ENCODE measurements at places on chromosomes 5 and 9.

DNA sequence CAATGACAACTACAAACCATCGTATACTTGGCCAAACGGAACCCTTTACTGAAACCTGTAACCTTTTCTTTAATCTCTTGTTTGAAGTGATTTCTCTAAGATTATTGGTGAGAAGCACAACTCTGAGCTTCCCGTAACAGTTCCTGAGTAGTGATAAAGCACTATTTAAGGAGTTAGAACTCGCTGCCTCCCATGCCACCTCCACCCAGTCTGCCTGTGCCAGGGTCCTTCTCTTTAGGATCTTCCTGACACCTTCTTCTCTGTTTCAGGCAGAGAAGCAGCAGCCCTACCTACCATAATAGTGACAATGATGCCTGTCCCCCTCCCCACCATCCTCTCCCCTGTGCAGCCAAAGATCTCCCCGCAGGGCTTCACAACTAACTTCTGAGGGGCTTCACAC lies 330.6 kb downstream of the ZSWIM6 start:
- no peak for DNase-seq

- no peak for DNase-seq
Measured at GRCh38 chr9:109252291-109252690, 68.6 kb downstream of the EPB41L4B start.

- DNase-seq: no peak
Measured at GRCh38 chr9:100167915-100168654, 69.0 kb downstream of the INVS start.

GRCh38 chr9:124743686-124744348 lies 27.3 kb downstream of the NR6A1 start:
- no peak for DNase-seq

GRCh38 chr5:132477784-132478365 lies 12.7 kb downstream of the IRF1 start:
- DNase-seq: no peak

DNA sequence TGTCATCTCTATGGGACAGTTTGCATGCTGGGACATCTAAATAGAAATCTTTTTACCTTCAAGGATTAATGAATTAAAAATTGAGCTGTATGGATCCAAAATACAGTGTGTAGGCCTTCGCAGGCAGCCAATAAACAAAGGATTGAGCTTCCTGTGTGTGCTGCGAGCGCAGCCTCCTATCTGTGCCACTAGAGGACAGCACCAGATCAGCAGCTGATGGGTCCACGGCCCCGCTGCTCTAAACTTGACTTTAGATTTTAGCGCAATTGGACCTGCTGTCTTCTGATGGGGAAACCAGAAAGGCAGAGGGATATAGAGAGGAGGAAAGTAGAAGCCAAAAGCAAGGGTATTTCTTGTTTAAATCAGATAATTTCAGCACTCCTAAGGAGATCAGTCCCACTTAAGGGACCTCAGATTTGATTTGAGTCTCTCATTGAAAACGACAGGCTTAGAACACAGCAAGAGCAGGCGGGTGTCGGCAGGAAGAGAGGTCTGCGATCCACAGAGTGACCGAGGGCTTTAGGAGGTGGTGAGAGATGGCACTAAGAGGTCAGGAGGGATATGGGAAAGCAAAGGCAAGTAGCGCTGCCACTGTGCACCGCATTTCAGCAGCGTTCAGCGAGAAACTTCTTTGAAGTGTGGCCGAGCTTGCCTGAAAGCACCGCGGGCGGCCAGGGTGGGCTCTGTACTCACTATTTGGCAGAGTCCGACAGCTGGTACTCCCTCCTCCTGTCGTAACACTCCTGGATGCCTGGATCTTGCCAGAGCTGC lies 214.3 kb downstream of the GNA14 start:
- peak; percentile 71 for DNase-seq

- DNase-seq: no peak
Measured at GRCh38 chr9:21764846-21765245, 37.6 kb upstream of the MTAP start.

DNA sequence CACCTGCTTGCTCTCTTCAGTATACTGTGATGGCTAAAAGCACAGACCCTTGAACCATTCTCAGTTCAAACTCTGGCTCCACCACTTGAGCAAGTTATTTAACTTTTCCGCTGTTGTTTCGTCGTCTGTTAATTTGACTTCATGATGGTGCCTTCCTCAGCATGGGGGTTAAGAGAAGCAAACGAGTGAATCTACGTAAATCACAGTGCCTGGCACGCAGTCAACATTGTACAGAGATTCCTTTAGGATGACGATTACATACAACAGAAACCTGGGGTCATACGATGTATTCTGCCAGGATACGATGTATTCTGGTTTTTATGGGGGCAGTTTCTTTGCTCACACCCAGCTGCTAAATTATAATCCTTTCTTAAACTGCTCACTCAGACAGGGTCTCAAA lies 515.6 kb downstream of the CCDC171 start:
- DNase-seq: no peak

GRCh38 chr9:115691693-115692092 lies 461.9 kb upstream of the PAPPA start:
- DNase-seq: no peak

DNA sequence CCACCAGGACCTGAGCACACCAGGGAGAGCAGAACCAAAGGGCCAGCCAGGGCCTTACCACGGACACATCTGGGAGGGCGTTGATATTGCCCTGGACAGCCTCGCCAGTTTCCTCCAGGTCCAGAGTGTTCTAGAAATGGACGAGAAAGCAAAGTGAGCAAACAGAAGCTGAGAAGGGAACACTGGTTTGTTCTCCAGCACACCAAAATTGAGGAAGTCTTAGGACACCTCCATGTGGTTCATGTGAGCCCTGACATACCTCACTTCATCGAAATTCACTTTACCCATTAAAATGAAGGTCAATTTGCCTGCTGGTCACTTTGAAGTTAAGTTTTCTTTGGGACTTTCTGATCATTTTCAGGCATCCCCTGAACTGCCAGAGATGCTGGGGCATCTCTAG lies 20.1 kb upstream of the AKNA start:
- no peak for DNase-seq

GRCh38 chr9:121943463-121943862 lies 149.6 kb downstream of the TTLL11 start:
- no peak for DNase-seq

DNA sequence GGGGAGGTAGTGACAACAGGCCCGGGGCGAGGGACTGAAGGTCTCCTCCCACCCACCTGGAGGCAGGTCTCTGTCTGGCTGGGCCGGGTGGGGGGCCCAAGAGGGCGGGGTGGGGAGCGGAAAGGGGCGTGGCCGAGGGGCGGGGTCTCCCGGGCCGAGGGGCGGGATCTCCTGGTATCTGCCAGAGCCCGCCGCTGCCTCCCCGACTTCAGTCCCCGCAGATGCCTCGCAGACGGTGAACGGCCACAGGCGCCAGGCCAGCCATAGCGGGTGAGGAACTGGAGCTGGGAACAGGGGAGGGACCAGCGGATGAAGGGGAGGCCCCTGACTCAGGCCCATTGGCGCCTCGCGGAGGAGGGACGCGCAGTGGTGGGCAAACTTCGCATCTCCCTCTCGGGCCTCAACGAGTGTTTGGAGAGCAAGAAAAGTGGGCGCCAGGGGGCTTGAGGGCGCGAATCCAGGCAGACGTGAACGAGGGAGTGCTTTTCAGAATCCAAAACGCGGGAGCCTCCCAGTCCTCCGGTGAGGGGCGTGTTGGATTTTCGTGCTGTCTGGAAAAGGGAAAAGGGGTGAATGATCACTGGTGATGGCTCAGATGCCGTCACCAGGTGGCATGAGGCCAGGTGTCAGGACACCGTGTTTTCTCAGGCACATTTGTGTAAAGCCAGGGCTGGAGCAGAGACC lies at the start of gene ADGRD2:
ADGRD2 (plus strand) TSS at position 211 of the 684 bp plus-strand sequence. CDS start 1,216 bp downstream, outside the sequence.
- DNase-seq: no peak

GRCh38 chr9:116958881-116959280 lies 271.8 kb downstream of the TRIM32 start:
- peak; percentile 2 for DNase-seq

DNA sequence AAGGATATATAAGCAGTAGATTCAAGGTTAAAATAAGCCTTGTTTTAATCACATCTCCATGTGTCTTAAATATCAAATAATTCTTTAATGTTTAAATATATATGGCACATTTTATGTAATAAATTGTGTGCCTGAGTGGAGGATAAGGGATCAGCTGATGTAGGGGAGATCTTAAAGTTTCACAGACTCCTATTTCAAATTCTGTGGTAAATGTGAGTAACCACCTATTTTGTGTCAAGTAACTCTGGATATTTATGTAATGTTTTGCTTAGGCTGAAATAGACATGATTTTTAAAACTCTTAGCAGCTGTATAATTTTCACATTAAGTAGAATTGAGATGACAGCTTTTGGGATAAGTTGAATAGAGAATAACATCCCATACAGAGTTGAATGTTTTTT lies 41.3 kb upstream of the ITGA2 start:
- no peak for DNase-seq

DNA sequence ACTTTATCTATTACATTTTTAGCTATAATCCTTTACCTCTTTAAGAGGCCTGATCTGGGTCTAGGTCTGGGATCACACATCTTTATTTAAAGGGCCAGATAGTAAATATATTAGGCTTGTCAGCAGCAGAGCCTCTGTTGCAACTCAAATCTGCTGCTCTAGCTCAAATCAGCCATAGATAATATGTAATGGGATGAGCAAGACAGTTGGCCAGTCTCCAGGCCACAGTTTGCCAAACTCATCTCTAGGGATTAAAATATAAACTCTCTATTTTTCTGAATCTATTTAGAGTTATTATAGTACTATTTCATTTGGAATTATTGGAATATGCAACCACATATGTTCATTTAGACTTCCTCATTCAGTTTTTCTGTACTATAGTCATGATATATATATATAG lies 115.9 kb upstream of the MINAR2 start:
- DNase-seq: no peak

DNA sequence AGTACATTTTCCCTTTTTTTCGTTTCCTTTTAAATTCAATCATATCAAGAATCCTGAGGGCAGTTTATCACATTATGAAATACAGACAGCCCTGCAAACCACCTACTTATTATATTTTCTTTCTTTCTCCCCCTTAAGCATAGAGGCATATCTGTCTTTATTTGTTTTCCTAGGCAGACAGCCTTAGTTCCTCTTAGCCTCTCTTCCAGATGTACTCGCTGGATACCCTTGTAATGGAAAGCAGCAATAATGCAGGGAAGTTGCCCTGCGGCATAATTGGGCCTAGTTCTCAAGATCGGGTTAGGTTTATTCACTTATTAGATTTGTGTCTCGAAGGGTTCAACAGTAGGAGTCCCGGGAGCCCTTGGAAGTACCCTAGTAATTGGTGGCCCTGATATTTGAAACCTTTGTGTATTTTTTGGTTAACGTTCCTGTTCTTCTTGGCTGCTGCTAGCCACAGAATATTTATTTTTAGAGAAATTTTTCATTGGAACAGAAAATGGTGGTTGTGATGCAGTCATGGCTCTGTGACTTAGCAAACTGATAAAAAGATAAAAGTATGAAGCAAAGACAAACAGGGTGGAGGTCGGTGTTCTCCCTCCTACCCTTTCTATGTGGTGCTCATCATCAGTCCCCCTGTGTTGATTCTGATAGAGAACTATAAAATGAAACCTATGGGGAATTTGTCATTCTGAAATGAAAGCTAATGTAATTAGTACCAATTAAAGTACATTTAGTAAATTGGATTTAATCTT lies 6.4 kb downstream of the TLE4 start:
- DNase-seq: no peak

DNA sequence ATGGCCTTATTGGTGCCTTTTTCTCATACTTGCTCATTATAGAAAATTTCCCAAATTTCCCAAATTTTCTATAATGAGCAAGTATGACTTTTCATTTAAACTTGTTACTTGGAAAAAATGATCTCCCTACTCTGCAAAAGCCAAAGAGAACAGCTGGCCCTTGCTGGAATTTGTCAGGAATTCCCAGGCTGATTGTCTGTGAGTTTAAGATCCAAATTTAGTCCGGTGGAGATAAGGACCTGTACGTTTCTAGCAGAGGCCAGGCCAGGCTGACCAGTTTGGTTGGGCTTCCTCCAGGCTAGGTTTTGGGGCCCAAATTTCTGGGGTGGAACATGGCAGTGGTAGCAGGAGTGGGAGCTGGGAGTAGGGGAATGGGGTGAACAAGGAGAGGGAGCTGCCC lies 51.9 kb downstream of the NEURL1B start:
- no peak for DNase-seq

- DNase-seq: no peak
Measured at GRCh38 chr5:120803282-120803681, 339.2 kb downstream of the PRR16 start.

- peak; percentile 41 for DNase-seq
Measured at GRCh38 chr9:33320568-33321261, 30.4 kb downstream of the NFX1 start.

DNA sequence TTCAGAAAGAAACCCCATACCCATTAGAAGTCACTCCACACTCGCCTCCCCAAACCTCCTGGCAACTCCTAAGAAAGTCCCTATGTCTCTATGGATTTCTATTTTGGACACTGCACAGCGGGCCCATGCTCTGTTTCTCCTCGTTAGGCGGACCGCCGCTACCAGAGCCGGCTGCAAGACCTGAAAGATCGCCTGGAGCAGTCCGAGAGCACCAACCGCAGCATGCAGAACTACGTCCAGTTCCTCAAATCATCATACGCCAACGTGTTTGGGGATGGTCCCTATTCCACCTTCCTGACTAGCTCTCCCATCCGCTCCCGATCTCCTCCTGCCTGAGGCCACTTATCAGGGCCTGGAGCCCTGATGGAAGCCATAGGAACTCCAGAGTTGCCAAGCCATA lies 4.6 kb upstream of the GLE1 start:
- no peak for DNase-seq

DNA sequence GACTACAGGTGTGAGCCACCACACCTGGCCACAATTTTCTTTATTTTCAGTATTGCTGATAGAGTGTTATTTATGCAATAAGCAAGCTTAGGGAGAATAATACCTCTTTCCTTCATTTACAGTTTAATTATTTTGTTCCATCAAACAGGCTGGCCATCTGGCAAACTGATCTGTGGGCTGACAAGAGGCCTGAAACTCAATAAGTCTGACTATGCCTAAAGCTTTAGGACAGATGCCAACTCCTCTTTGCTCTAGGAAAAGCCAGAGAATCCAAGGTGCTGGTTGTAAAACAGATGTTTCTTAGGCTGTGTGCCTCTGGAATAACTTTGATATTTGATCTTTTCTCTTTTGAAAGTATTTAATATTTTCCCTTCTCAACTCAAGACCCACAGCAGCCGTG lies 98.4 kb downstream of the TARS1 start:
- no peak for DNase-seq

GRCh38 chr5:154159343-154159742 lies 31.2 kb upstream of the GALNT10 start:
- no peak for DNase-seq

DNA sequence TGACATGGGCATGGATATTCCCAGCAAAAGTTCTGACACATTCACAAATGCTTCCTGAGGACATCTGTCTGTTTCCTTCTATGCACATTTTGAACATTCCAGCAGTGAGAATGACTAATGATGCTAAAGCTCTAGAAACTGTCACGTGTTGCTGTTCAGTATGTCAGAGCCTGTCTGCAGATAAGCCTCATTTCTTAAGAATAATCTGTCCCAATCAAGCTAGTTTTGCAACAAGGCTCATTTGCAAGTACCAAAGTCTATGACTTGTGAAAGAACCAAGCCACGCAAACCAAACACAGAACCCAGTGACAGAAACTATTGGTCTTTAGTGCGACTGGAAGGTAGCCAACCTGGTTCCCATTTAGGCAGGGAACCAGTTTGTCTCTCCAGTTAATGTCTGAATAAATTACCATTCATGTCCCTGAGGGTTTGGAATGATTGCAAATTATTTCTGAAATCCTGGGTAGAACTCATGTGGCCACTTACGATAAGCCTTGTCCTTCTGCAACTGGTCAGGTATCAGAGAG lies 178.5 kb downstream of the C9orf152 start:
- DNase-seq: no peak

GRCh38 chr9:5438301-5439162 lies 807 bp upstream of the PLGRKT start:
- peak; percentile 79 for DNase-seq
